ENCODE measurements at places on chromosomes 6 and 20. TPM values are rescaled to one million over a fixed set of nuclear protein-coding genes. Genes with fewer than 3 reads are reported as not detected.

DNA sequence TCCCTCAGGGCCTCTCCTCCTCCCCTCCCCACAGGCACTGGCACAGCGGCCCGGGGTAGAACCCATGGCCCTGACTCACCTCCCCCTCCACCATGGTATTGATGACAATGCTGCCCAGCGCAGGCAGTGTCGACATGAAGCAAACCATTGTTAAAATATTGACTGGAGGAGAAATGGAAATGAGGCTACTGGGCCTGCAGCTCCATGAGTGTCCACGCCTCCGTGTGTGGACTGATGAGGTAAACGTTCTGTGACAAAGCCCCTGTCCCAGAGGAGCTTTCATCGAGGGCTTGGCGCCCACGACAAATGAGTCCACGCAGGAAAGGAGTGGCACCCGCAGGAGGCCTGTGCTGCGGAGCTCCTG lies 402.7 kb downstream of the TAF4 start:
- DNase-seq: no peak

- no peak for DNase-seq
These were observed 83.3 kb upstream of the QKI start for GRCh38 chr6:163331245-163331644.

GRCh38 chr6:79167931-79168694 lies 66.4 kb downstream of the HMGN3 start:
- DNase-seq: peak; percentile 6

GRCh38 chr6:53399027-53399344 lies 50.2 kb upstream of the ELOVL5 start:
- no peak for DNase-seq

DNA sequence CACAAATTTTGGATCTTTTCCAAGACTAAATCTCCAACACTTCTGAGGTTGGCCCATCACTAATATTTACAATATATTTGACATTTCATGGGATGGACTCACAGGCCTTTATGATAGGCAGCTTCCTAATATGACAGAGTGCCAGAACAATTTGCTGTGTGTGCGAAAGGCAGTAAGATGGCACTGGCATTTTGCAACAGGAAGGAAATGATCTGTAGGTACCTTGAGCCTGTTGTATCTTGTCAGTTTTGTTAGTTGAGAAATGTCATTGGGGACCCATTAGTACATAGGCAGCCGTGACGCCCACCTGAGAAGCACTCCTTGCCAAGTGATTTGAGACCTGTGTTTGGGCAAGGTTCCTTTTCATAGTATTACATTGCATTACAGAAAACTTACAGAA lies 153.4 kb upstream of the HEY2 start:
- DNase-seq: no peak

GRCh38 chr6:116019428-116019827 lies 41.3 kb downstream of the FRK start:
- DNase-seq: no peak

DNA sequence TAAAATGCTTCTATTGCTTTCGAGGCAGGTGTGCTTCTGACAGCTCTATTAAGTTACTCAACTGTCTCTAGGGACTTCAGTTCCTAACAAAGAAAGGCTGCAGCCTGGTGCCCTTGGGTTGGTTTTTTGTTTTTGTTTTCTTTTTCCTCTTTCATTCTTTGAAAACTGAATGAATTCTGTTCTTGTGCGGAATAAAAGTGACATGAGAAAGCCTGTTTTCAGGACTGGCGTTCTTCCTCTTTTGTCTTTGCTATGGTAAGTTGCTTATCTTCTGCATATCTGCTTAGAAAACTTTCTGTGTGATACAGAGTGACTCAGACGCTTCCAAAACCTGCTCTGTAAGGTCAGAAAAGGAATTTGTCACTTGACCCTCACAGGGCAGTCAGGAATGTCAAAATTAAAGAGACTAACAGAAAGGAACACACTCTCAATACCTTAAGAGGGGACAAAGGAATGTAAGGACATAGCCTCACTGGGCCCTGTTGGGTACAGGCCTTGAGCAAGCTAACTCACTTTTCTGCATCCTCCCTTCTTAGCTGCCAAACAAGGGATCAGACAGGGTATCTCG lies 56.2 kb upstream of the NHSL1 start:
- DNase-seq: peak; percentile 14

DNA sequence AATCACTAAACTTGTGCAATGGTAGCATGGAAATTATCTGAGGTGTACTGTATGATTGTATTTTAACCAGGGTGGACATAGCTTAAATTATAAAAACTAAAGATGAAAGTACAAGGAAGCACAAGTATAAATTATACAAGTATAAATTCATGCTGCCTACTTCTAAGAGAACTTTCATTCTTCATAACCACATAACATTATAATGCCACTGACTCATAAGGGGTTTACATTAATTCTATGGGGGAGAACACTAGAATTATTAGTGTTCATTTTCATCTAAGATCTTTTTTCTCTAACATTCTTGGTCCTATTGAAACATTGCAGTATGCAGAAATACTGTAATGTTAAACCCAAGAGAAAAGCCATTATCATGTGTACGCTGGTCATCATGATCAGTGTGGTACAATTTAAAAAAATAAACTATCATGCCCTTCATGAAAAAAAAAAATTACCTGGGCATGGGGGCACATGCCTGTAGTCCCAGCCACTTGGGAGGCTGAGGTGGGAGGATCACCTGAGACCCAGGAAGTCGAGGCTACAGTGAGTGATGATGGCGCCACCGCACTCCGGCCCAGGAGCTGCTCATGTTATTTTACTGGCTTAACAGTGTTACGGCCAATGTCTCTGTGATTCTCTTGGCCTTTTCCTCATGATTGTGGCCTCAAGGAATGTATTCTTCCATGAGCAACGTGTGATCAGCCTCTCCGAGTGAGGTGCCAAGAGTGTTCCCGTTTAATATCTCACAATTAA lies 25.9 kb upstream of the AHCY start:
- no peak for DNase-seq

GRCh38 chr6:56484669-56485068 lies 158.0 kb downstream of the DST start:
- peak; percentile 34 for DNase-seq

- no peak for DNase-seq
These were observed 15.6 kb upstream of the SUMO4 start for GRCh38 chr6:149384464-149384863.

DNA sequence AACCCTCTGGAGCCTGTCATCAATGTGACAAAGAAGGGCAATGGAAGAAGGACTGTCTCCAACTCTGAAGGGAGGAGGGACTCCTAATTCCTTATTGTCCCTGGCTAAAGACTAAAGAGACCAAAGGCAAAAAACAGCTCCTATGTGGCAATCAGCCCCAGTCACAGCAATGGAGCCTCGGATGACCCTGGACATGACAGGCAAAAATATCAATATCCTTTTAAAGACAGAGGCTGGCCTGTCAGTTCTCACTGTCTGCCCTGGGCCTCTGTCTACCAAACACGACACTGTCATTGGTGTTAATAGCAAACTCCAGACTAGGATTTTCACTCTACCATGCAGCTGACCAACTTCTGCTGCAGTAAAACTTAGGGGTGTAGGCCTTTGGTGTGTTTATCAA lies 38.0 kb upstream of the POU5F1 start:
- DNase-seq: no peak

The HLA-DQB2 gene
- total RNA-seq: not detected

The SLC44A4 gene
- total RNA-seq: not detected

All from fibroblast of villous mesenchyme (primary cell).